M059J (cell line): ENCODE measurements at places on chromosomes 4 and X.
A peak's percentile ranks its signal among the peaks of the same experiment; 100 is the strongest.

DNA sequence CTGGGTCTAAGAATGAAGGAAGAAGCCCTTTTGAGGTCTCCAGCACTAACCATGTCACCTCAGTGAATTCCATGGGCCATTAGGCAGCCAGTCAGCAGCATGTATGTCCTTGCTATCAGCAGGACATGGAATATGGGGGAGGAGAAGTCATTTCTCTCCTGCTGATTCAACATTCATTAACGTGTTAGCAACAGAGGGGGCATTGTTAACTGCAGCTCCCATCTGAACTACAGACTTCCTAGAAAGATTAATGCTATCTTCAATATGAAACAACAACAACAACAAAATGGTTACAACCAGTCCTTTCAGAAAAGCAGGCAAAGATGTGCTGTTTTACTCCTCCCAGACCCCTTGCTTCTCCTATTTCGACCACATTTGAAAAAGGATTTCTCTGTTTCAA, 120.4 kb upstream of the SLC34A2 start:
- no peak for DNase-seq

- peak; percentile 98 for DNase-seq
These were observed 111.6 kb downstream of the BTC start for GRCh38 chr4:74682567-74683359.

- peak; percentile 22 for DNase-seq
These were observed 9.6 kb downstream of the BMP3 start for GRCh38 chr4:81040012-81040659.

DNA sequence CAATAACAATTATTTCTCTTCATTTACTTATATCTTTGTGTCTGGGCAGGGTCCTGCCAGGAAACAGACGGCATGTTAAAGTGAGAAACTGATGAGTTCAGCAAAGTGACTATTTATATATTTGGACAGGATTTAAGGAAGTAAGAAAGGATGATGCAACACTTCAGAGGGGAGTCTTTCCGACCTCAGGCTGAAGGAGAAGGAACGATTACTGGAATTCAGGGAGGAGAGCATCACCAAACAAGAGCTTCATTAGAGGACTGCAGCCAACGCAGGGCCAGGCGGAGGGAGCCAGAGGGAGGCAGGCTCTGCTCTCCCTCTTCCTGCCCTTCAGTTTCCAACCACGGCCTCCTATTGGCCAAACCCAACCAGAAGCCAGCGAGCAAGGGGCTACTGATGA, 1.5 kb upstream of the TLR7 start:
- DNase-seq: no peak

- peak; percentile 75 for DNase-seq
These were observed 139.6 kb downstream of the SOWAHB start for GRCh38 chr4:76758290-76758882.

DNA sequence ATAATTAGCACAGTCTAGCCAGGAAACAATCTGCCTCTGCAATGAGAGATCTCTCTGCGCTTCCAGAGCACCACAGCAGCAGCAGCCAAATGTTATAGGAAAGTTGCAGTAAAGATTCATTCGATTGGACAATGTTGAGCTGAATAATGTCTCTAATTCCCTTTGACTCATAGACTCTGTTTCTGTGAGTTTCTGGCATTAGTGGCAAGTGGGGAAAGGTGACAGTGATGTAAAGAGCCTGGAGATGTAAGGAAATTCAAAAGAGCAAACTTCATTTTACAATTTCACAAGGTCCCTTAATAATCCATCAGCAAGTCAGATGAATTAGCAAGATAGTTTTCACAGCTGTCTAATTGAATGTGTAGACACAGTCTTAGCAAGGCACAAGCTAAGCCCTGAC, 184.4 kb downstream of the VEGFC start:
- no peak for DNase-seq
